ENCODE measurements at places on chromosomes 3 and 15.

GRCh38 chr3:50444213-50444612 is 59.2 kb downstream of the CACNA2D2 start:
- DNase-seq = no peak

GRCh38 chr3:148062590-148062989 is 635.1 kb upstream of the AGTR1 start:
- DNase-seq = no peak

GRCh38 chr3:105676621-105677300 is 192.1 kb downstream of the CBLB start:
- no peak for DNase-seq

DNA sequence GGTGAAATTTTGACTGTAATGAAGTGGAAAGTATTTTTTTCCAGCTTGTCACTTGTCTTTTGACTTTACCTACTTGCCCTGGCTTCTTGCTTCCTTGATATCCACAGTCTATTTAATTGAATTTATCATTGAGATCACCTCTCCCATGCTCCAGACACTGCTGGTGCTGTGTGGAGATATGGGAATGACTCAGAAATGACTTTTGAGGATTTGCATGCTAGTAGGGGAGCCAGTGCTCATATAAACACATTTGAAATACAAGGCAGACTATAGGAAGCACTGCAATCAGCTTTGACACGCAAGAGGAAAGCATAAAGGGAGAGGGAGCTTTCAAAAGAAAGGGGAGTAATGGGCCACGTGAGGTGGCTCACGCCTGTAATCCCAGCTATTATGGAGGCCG is 7.3 kb upstream of the TRPM1 start:
- DNase-seq = peak; percentile 11

DNA sequence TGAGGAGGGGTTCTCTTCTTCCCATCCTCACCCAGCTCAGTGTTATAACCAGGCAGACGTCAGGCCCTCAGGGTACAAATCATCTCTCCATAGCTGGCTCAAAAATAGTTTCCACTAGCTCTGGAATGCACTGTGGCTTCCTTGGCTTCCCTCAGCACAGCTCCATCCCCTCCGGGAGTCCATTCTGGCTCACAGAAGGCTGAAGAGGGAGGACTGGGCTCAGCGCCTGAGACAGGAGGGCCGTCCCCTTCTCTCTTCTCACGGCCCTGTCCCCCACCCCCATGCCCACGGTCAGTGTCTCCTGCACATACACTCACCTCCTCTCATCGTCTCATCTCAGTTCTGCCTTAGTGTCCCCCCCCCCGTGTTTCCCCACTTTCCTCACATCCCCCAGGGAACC is 50.1 kb downstream of the UMPS start:
- peak; percentile 94 for DNase-seq

GRCh38 chr3:123467046-123467445 is 18.2 kb upstream of the ADCY5 start:
- DNase-seq = no peak

DNA sequence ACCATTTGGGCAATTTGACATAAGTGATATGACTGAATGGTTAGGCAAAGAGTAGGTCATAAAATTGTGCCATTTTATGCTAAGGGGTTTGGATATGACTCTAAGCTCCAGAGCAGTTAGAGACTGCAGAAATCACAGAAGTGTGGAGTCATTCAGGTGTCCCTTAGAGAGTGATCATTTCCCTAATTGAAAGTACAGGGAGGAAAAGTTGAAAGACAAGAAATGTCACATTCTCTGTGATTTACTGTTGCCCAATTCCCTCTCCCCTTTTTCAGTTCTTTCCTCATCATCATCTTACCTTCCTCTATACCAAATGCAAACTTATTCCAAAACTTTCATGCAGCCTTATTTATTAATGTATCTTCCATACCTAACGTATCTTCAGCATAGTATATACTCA is 2.7 kb upstream of the GOLGB1 start:
- DNase-seq = no peak

Measured in osteocyte (in vitro differentiated cells).